ENCODE measurements at places on chromosomes 3 and 15. TPM values are rescaled to one million over a fixed set of nuclear protein-coding genes. Genes with fewer than 3 reads are reported as not detected.

DNA sequence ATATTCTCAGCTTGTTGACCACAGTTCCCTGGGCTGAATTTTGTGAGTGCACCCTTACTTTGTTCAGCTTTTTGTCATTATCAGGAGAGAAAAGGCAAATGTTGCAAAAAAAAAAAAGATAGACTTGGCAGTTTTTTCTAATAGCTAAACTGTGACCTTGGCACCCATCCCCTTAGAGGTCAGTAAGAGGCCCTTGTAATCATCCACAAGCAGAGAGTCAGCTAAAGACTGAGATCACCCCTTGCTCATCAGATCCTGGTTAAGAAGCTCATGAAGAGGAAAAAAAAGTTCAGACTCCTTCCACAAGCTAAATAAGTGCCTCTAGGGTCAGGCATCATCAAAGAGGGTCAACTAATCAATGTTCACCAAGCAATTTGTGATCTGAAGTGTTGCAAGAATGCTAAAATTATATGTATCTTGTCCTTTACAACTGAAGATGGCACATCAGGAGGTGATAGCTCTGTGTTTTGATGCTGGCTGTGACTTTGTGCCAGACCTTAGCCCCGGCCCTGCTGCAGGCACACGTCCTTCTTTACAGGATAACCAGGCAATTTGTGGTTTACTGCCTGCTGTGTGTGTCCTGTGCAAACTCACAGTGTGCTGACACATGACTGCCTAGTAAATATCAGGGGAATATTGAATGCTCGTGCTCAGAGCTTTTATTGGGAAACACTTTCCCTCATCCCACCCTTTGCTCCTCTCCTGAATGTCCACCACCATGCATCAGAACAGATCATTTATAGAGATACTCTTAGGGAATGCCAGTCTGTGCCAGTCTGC lies 262.9 kb downstream of the IL5RA start:
- no peak for DNase-seq

DNA sequence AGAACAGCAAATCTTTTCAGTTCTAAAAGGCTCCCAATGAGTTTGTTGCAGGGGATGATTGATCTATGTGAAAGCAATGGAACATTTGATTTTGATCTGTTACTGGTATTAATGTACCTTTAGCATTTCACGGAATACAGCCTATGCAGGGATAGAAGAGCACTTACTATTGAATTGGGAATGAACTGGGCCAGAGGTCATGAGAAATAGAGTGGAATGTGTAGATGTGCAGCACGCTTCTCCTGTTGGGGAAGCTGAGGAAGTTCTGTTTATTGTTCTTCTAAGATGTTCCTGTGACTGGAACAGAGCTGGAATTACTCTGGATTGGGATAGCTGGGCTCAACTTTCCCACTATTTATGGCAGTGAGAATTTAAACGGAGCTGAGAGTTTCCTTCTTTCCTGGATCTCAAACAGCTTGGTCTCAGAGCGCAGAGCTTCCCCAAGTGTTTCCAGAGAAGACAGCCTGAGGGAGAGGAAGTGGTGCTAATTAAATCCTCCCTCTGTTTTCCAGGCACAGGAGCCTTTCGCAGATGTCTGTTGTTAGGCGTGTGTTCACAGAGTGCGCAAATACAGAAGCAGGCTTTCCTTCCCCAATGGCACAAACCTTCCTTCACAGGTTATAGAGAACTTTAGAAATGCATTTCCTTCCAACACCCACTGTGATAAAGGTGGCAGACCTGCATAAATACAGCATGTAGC lies 32.5 kb downstream of the TPRG1 start:
- DNase-seq = peak; percentile 4

GRCh38 chr3:68306571-68306970 lies 625.8 kb downstream of the TAFA4 start:
- no peak for DNase-seq

GRCh38 chr3:39146083-39146501 lies 7.3 kb downstream of the CSRNP1 start:
- DNase-seq = no peak

DNA sequence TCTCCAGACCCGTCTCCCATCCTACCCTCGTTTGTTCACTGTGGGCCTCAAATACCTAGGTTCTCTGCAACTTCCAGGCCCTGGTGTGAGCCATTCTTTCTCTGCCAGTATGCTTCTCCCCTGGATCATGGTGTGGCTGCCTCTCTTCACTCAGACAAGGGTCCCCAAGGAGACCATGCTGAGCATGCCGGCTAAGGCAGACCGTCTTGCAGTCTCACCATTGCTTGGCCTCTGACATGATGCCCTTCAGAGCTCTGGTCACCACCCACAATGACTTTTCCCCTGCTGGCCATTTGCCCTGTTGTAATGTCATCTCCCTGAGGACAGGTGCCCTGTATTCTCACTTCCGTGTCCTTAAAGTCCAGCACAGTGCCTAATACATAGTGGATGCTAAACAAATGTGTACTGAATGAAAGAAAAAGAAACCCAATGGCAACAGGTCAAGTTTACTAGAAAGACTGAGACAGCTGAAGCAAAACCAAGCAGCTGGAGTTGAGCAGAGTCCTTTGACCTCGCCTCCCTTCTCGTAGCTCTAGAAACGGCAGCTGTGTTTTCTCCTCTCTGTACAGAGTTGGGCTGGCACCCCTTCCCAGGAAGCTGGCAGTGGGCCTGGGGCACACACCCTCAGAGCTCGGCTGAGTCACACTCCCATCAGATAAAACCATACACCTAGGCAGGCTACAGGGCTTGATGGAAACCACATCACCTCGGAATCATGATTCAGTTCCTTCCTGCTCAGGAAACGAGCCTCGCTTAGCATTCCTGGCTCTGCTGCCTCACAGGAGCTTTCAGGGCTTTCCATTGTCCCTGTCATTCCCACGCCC lies 8.6 kb downstream of the TLR9 start:
- DNase-seq = peak; percentile 51

DNA sequence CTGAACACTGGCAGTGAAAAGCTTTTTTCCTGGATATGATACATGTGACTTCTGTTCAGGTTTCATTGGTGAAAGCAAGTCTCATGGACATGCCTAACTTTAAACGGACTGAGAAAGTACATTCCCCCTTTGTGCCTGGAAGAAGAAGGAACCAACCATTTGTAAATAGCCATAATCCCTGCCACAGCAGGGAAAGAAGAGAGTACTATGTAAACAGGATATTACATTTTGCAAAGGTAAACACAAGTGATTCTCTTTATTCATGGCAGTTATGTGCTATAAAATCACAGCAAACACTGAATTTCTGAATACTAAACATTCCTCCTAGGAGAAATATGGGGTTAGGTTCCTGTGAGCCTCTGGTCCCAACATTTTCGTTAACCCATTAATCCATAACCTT lies 46.8 kb downstream of the PRICKLE2 start:
- DNase-seq = no peak

DNA sequence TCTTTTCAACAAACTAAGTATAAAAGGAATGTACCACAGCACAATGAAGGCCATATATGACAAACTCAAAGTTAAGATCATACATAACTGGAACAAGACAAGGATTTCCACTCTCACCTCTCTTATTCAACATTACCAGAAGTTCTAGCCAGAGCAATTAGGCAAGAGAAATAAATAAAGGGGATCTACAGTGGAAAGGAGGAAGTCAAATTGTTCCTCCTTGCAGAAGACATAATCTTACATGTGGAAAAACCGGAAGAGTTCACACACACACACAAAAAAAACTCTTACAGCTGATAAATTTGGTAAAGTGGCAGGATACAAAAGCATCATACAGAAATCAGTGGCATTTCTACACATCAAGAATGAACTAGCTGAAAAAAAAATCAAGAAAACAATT lies 277.9 kb downstream of the MCTP2 start:
- DNase-seq = no peak

DNA sequence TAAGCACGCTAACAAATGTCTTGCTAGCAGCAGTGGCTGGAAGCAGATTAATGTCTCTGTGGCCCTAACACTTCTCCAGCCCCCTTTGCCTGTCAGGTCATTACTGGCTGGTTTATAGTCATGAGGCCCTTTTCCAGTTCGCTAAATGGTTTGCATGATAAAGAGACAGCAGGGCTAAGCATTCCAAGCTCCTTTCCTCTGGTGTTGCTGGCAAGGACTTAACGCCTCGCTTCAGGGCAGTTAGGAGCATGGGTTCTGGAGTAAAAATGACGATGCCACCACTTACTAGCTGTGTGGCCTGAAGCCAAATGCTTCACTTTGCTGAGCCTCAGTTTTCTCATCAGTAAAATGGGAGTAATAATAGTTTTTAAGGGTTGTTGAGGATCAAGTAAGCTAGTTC lies 185.9 kb downstream of the MEGF11 start:
- DNase-seq = no peak

DNA sequence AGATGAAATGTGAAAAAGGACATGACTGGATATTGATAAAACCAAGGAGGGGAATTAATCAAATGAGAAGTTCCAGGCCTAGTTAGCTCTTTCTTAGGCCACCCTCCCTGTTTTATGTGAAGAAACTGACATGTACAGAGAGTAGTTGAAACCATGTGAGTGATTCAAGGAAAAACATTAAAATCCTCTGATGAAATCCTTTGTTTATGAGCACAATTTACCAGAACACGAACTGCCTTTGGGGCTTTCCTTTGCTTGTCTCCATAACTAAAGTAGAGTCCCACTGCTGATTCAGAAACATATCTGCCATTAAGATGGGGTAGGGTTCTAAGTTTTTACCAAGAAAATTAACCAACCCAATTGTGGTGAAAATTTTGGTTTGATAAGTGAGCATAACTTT lies 558.3 kb downstream of the NR2F2 start:
- DNase-seq = no peak

DNA sequence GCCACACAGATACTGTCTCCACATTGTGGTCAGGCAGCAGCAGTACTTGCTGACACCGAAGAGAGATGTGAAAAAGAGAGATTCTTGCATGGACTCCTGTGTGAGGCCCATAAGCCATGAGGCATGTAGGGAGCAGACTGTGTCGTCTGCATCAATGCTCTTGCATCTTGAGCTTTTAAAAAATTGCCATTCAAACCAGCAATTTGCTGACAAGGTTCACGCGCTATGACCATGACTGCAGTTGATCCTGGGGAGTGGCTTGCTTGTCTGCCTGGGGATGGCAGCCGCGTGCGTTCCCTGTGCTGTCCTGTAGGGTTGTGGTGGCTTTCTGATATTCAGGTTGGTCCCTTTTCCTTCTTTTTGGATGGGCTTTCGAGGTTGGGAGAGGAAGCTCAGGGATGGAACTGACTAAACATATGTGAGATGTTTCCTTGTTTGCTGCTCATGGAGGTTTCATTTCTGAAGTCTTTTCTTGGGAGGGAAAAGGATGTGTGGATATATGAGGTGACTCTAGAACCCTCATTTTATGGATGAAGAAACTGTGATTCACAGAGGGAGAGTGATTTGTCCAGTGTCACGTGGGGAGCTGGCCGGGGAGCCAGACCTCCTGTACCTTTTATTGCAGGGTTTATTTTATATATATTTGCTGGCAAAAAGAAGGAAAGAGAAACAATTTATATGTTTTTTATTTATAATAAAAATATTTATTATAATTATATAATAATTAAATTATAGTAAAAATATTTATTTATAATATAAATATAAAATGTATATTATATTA lies 48.6 kb downstream of the LPP start:
- no peak for DNase-seq

DNA sequence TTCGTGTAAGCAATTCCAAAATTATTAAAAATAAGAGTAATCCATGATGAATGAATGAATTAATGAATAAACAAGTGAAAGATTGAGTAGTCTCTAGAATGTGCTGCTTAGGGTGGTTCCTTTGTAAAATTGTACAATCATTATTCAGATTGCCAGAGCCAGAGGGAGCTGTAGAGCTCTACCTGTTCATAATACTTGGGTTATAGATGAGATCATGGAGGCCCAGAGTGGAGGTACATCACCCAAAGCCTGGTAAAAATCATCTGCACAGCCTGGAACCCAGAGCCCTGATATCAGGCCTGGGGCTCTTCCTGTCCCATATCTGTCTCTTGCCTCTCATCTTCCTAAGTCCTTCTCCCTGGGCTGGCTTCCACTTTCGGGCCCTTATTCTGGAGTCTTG lies 297.2 kb downstream of the RPLP1 start:
- no peak for DNase-seq

GRCh38 chr3:180382638-180383180 lies 219.3 kb upstream of the TTC14 start:
- no peak for DNase-seq

- DNase-seq = no peak
Observed at GRCh38 chr3:129046732-129047552, 13.6 kb upstream of the GP9 start.

- DNase-seq = no peak
Observed at GRCh38 chr3:4306860-4307259, 3.7 kb downstream of the SETMAR start.

GRCh38 chr3:106401666-106402490 lies 533.1 kb upstream of the CBLB start:
- no peak for DNase-seq

DNA sequence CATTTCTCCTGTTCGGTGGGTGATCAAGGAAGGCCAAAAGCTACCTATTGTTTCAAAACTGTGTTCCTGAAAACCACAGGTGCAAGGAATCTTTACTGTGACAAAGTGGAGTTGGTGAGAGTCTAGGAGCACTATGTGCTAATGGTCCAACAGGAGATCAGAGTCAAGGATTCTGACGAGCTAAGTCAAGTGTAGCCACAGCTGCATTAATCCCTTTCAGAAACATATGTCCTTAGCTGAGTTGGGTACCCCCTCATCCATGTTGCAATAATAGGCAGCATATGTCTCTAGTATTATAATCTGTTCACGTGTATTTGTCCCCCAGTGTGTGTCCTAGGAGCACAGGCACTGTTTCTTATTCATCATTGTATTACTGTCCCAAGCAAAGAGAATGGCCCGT lies 1.7 kb downstream of the VPS39 start:
- no peak for DNase-seq

- no peak for DNase-seq
Observed at GRCh38 chr15:75775296-75776064, 62.8 kb upstream of the CSPG4 start.

- DNase-seq = no peak
Observed at GRCh38 chr3:132721479-132722164, 587 bp downstream of the NPHP3 start.

DNA sequence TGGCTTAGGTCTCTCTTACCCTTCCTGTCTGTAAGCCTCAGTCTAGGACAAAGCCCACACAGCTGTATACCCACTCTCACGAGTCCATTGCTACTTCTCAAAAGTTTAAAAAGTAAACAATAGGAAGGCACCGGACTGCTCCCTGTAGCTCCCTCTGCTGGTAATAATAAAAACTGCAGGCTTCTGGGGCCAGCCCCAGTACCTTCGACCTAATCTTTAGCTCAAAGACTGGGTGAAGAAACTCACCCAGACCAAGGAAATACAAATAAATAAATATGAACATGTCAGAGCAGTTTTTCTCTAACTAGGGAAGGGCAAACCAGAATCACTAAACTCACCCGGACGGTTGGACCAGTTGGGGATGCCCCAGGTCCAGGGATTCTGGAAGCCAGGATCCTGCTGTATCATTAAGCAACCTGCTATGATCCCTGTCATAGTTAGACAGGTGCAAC lies 5.0 kb downstream of the FAM219B start:
- DNase-seq = peak; percentile 80

- no peak for DNase-seq
Observed at GRCh38 chr15:85700767-85701166, 94.0 kb downstream of the KLHL25 start.

ALDH1L1 gene
- polyA plus RNA-seq = not detected

CNOT10 gene
- polyA plus RNA-seq = 23.5 TPM

ADAM10 gene
- polyA plus RNA-seq = 104 TPM

CRYGS gene
- polyA plus RNA-seq = 2.3 TPM

ERC2 gene
- 2.4 TPM for polyA plus RNA-seq

PROS1 gene
- 15.0 TPM for polyA plus RNA-seq

SNRPA1 gene
- 59.9 TPM for polyA plus RNA-seq

BSN gene
- polyA plus RNA-seq = 0.08 TPM

ATP8B4 gene
- polyA plus RNA-seq = 0.03 TPM

SLC24A5 gene
- not detected for polyA plus RNA-seq

ZCWPW2 gene
- polyA plus RNA-seq = 0.13 TPM

Measured in SK-N-SH (cell line).